ENCODE measurements at places on chromosomes 1 and 21. TPM values are rescaled to one million over a fixed set of nuclear protein-coding genes. Genes with fewer than 3 reads are reported as not detected.
A peak's percentile ranks its signal among the peaks of the same experiment; 100 is the strongest.

The PDIK1L gene
- 22.8 TPM for total RNA-seq

The C1orf141 gene
- total RNA-seq: not detected

The DNASE2B gene
- total RNA-seq: not detected

- no peaks in the 10 kb centered on the region for H3K36me3 ChIP-seq
- no peak overlapping the region for H3K4me3 ChIP-seq
- no peaks in the 10 kb centered on the region for H3K27me3 ChIP-seq
- no peak for DNase-seq
- H3K4me1 ChIP-seq: peaks cover 17% of the 10 kb centered on the region
- H3K27ac ChIP-seq: no peak overlapping the region
Observed at GRCh38 chr1:60388092-60388987, 314.8 kb upstream of the C1orf87 start.

- no peak overlapping the region for H3K4me3 ChIP-seq
- H3K27ac ChIP-seq: no peak overlapping the region
- peaks cover 6% of the 10 kb centered on the region for H3K36me3 ChIP-seq
- DNase-seq: no peak
Observed at GRCh38 chr1:232329103-232329813, 300.7 kb downstream of the SIPA1L2 start.

GRCh38 chr21:36471254-36471723, 8.6 kb downstream of the CLDN14 start:
- no peak for DNase-seq
- peak overlapping the region; percentile 35 for H3K27ac ChIP-seq
- no peak overlapping the region for H3K4me3 ChIP-seq
- no peaks in the 10 kb centered on the region for H3K27me3 ChIP-seq
